ENCODE measurements at places on chromosomes 7 and 10. TPM values are rescaled to one million over a fixed set of nuclear protein-coding genes. Genes with fewer than 3 reads are reported as not detected.

GRCh38 chr10:100528921-100529474 lies 673 bp downstream of the NDUFB8 start:
- DNase-seq = no peak

DNA sequence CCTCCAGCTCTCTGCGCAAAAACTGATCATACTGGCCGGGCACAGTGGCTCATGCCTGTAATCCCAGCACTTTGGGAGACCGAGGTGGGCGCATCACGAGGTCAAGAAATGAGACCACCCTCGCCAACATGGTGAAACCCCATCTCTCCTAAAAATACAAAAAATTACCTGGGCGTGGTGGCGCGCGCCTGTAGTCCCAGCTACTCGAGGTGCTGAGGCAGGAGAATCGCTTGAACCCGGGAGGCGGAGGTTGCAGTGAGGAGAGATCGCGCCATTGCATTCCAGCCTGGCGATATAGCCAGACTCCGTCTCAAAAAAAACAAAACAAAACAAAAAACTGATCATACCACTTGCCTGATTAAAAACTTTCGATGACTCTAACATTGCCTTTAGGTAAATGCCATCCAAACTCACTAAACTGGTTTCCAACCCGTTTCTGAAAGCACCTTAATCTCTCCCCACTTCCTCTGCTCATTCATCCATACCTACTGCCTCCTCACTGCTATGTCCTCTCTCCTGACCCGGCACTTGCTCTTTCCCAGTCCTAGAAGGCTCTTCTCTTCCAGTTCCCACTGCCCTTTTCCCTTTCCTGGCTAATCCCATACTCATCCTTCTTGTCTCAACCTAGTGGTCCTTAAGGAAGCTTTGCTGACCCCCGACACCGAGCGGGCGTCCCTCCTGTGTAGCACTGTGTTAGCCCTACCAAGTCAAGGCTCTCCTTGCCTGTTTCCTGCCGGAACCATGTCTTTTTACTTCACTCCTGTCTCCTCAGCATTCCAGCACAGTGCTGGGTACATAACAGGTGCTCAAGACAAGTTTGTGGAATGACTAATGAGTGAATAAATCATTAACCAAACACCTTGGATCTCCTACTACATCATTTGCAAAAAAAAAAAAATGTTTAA lies 686 bp upstream of the MIOS start:
- peak; percentile 76 for DNase-seq

- DNase-seq = no peak
Measured at GRCh38 chr10:86057708-86058107, 308.9 kb downstream of the GRID1 start.

DNA sequence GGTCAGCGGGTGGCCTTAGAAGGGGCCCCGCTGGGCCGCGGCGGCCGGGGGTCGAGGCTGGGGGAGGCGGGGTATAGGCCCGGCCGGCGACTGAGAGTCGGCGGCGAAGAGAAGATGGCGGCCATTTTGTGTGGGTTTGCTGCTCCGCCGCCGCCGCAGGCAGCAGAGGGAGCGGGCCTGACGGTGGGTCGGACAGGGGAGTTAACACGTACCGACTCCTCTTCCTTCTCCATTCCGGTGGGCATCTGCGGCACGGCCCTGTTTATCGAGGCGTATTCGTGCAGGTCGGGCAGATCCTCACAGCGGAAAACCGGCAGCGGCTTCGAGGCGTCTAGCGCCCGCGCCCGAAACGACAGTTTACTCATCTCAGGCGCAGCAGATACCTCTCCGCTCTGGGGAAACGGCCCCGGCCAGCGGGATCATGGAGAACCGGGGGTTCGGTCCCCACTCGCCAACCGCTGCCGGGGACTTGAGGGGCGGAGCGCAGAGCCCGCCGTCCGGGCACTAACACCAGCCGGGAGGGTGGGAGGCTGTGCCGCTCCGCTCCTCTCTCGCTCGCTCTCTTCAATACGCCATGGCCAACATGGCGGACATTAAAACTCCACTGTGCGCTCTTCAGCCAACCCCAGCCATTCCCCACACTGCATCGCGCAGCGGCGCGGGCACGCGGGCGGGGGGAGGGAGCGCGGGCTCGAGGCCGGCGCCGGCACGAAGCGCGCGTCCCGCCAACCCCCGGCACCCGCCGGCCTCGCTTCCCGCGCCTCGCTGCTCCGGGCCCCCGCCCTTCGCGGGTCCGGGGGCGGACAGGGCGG lies at the start of gene EPC1:
Gene EPC1 (minus strand): TSS at position 608 of the 812 bp plus-strand sequence. CDS start 243 bp downstream, at position 365.
- peak; percentile 85 for DNase-seq

GRCh38 chr7:135936497-135937217 lies 40.5 kb downstream of the MTPN start:
- DNase-seq = no peak

DNA sequence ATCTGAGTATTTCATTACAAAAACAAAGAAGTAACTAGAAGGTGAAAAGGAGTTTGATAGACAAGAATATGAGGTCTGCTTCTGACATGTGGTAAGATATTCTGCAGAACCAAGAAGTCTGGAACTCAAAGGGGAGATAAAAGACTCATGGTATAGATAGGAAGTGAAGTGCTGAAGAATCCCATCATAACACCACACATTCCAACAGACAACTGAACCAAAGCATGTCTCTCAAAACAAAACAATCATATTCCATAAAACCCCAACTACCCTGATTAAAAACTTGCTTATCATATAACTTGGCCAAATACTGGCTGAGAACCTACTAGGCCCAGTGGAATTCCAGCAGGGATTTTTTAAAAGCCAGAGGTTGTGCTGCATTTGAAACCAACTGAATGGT lies 178.7 kb downstream of the JAZF1 start:
- DNase-seq = no peak

- no peak for DNase-seq
Measured at GRCh38 chr10:102413806-102414561, 4.6 kb downstream of the PSD start.

DNA sequence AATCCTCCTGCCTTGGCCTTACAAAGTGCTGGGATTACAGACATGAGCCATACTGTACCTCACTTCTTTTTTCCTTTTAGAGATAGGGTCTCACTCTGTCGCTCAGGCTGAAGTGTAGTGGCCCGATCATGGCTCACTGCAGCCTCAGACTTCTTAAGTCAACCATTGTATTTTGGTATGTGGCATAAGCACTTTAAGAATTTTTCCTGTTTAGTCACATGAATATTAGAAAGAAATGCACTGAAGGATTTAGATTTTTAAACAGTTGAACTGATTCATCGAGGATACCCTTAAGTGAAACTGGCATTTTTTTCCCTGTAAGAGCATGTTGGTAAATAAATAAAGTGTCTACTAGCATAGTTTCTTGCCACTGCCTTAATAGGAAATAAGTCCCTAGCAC lies 319.3 kb upstream of the CACNA2D1 start:
- DNase-seq = no peak

GRCh38 chr10:132117636-132118190 lies 52.0 kb downstream of the JAKMIP3 start:
- no peak for DNase-seq

DNA sequence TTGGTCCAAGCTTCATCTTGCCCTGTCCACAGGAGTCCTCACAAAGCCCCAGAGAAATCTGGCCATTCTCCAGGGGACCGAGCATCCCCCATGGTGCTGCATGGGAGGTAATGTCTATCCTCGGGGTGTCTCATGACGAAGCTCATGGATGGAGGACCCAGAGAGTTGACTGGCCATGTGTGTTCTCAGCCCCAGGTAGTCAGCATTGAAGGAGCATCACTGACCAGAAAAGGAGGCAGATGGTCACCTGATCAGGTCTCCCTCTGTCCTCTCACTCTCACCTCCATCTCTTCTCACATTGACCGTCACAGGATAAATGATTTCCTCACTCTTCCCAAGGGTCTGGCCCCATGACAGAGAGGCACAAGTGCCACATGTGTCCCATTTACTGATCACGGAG lies 33.4 kb upstream of the GDF10 start:
- no peak for DNase-seq

DNA sequence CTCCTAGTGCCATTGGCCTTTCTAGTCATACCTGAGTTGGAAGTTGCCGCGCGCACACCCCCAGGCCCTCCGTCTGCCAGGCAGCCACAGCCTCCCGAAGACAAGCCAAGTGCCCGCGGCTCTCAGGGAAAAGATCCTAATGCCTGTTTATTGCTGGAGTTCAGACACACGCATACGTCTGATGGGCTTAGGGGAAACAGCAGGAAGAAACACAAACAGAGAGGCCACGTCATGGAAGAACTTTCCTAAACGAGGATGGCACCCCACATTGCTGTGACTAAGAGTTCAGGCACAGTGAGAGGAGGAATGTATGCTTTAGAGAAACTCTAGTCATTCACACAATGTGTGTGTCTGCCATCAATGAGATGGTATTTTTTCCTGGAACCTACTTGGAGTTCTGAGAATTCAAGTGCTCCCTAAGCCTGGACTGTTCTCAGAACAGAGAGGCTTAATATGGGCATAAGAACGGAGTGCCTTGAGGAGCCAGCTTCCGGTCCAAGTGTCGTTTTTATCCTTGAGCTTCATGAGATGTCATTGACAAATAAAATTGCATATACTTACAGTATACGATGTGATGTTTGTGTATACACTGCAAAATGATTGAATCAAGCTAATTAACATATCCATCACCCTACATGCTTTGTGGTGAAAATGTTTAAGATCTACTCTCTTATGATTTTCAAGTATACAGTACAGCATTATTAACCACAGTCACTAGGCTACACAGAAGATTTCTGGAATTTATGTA lies 11.6 kb upstream of the RBP3 start:
- DNase-seq = no peak

GRCh38 chr7:74479961-74480829 lies 26.5 kb downstream of the GTF2IRD1 start:
- peak; percentile 73 for DNase-seq

TRIM8 gene
- total RNA-seq = 36.8 TPM

KCNH2 gene
- 1.5 TPM for total RNA-seq

CALCR gene
- not detected for total RNA-seq

CYP26C1 gene
- not detected for total RNA-seq

SDK1 gene
- 2.0 TPM for total RNA-seq

TLX1 gene
- total RNA-seq = not detected

COL1A2 gene
- total RNA-seq = 0.45 TPM

ABCA13 gene
- 3.4 TPM for total RNA-seq

Data from mammary epithelial cell (primary cell).